ENCODE measurements at places on chromosomes 1 and 21. TPM values are rescaled to one million over a fixed set of nuclear protein-coding genes. Genes with fewer than 3 reads are reported as not detected.

DNA sequence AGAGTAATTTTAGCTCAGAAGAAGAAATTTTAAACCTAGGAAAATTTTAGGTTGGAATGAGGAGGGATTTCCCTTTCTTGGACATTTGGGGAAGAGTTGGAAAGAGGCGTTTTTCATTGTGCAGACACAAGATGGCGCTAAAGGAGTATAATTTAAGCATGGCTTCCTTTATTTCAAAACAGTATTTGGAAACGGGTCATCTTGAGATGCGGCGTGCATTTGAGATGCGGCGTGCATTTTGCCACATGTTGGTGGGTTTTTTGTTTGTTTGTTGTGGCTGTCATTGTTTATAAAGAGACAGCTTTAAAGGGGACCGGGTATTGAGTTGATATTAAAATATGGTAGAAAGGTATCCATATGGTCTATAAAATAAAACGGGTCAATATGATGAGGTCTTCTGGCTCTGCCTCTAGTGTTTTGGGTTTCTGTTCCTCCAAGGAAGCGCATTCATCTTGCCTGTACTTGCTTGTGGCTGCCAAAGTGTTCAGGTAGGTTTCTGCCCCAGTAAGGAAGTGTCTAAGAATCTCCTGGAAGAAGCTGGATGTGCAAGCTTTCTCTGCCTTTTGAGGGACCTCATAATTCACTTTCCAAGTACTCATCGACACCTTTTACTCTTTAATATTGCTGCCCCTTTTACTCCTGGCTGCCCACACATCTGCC lies 210.3 kb downstream of the SLC35F3 start:
- no peak for DNase-seq

DNA sequence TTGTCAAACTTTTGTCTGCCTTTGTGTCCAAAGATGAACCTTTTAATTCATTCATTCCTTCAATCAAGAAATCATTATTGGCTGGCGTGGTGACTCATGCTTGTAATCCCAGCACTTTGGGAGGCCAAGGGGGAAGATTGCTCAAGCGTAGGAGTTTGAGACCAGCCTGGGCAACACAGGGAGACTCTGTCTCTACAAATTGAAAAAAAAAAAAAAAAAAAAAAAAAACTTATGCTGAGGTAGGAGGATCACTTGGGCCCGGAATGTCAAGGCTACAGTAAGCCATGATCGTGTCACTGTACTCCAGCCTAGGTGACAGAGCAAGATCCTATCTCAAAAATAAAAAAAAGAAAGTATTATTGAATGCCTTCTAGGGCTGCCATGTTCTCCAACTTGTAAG lies 51.3 kb upstream of the CXADR start:
- DNase-seq, result peak; percentile 14

DNA sequence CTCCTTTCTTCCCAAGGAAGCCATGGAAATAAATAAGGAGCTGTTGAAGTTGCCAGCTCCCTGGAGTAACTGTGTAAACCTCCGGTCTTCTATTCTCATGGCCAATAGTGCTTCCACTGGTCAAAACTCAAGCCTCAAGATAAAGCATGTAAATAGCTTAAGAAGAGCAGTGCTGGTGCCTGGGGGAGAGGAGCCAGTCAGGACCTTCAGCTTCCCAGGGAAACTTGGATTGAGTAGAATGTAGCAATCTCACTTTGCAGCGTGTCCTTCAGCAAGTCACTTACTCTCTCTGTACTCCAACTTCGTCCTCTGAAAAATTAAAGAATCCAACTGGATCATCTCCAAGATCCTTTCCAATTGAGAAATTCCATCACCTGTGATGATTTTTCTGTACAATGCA lies 44.7 kb downstream of the NAV1 start:
- no peak for DNase-seq

DNA sequence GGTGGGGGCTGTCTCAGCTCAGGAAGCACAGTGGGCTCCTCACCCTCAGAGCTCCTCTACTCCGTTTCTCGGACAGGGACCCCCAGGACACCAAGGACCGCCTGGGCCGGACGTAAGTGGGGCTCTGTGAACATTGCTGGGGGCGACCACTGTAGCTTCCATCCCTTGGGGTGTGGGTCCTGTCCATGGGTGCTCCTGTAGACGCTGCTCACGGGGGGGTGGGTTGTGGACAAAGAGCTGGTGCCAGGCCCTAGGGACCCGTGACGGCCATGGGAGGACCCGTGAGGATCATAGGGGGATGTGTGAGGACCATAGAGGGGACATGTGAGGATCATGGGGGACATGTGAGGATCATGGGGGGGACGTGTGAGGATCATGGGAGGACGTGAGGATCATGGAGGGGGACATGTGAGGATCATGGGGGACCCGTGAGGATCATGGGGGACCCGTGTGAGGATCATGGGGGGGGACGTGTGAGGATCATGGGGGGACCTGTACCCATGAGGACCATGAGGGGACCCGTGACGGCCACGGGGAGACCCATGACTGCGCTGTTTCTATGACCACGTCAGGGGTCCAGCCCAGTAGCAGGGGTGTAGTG lies 18.1 kb downstream of the COL6A1 start:
- DNase-seq, result no peak

ZNF648 gene
- 0.12 TPM for total RNA-seq

GRCh38 chr1:59678493-59679228 lies 136.1 kb upstream of the HOOK1 start:
- no peak for DNase-seq

DNA sequence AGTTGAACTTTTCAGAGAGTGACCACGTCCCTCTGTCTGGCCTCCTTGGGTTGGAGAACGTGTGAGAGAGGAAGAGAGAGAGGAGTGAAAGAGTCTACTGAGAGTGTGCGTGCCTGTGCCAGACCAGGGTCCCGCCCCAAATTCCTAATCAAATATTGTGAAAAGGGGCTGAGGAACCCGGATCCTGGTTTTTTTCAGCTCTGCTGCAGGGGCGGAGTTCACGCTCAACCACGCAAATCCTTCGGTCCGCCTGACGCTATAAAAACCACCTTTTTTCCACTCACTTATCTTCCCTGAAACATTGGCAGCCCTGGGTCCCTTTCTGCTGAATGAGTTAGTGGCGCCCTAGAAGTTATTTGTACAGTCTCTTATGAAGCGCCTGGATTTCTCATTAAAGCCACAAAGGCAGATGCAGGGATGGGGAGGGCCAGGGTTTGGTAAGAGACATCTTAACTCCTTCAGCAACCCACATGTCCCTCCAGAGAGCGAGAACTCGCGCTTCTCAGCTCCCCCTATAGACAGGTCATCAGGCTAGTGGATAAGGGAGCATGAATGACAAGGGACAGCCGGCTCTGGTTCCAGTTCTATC lies at the start of gene FMOD:
TSS of gene FMOD (minus strand) at position 86 of the 589 bp plus-strand sequence. CDS start 2,852 bp downstream, outside the sequence.
- peak; percentile 92 for DNase-seq

Measured in lower leg skin (tissue), 4 donors.